ENCODE measurements at places on chromosomes 12 and 14.

DNA sequence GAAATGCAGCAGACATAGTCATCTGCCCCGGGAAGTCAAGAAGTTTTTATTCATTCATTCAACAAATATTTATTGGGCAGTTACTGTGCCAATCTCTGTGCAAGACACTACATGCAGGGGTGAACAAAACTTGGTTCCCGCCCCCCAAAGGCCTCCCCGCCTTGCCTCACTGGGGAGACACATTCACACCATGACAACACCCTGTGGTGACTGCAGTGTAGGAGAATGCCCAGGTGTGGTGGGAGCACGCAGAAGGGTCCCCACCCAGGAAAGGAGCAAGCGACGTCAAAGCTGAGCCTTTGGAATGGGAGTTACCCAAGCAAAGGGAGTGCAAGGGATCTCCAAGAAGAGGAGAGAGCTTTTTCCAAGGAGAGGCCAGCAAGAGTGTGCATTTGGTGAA is 1.6 kb upstream of the AQP6 start:
- DNase-seq, result no peak

DNA sequence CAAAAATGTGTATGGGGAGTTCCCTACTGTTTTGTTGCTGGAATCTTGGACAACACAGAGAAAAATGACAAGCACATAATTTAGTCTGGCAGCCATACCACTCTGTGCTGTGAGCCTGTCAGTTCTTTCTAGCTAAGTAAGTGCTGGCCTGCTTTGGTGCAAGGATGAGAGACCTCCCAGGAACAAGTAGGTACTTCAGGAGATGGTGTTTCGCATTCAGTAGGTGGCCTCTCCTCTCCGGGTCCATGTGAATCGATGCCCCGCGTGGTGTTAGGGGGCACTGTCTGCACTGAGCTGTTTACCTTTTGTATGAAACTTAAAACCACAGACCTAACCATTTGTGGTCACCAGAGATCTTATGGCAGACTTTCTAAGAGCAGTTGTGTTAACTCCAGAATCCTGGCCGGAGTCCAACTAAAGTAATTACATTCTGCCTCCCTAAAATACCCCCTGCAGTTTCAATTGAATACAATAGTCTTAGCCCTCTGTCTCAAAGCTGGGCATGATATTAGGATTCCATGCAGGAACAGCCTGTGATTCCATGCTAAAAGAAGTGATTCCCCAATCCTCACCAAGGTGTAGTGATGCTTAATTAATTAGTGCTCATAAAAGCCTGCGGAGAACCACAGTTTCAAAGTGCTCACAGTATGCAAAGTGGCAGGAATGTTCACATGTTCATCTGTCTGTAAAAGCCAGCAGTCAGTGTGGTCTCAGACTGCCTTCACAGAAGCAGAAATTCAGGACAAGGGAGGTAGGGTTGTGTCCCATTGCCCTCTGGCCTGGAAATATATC is 64.2 kb downstream of the LLPH start:
- DNase-seq, result no peak

DNA sequence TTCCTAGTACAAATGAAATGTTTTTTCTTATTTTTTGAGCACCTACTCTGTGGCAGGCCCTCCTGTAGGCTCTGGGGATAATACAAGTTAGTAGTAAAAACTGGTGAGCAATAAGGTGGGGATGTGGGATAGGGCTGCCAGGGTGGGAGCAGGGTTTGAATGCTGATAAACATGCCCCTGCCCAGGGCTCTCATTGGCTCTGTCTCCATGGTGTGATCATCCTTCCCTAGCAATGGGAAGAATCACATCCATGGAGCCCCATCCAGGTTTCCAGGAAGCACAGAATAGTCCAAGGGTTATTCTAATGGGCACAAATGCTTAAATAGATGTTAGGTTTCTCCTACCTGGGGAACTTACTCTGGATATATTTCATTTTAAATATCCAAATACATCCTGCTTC is 45.5 kb downstream of the GIT2 start:
- no peak for DNase-seq

- DNase-seq, result no peak
These were observed 357.1 kb upstream of the SFSWAP start for GRCh38 chr12:131353826-131354225.

Measured in activated T-helper 9 cell treated with anti-CD3 and anti-CD28 coated beads, Interleukin-2, amount 50 U/mL, for 16 hours (primary cell).